Neural crest cell (in vitro differentiated cells): ENCODE measurements at places on chromosomes 1 and 21. TPM values are rescaled to one million over a fixed set of nuclear protein-coding genes. Genes with fewer than 3 reads are reported as not detected.
A peak's percentile ranks its signal among the peaks of the same experiment; 100 is the strongest.

TSPEAR gene
- not detected in 2 replicates for total RNA-seq

RNU1-2 gene
- total RNA-seq = 2,478 and 3,042 TPM in 2 replicates

INTS11 gene
- 137 and 160 TPM in 2 replicates for total RNA-seq

HSD11B1 gene
- total RNA-seq = not detected in 2 replicates

SYT11 gene
- 19.8 and 20.0 TPM in 2 replicates for total RNA-seq

PDXK gene
- 59.3 and 67.3 TPM in 2 replicates for total RNA-seq

SLC37A1 gene
- 9.1 and 9.9 TPM in 2 replicates for total RNA-seq

CELA2B gene
- not detected in 2 replicates for total RNA-seq

SLC22A15 gene
- total RNA-seq = 1.8 and 2.3 TPM in 2 replicates

CFAP107 gene
- total RNA-seq = not detected in 2 replicates

DNA sequence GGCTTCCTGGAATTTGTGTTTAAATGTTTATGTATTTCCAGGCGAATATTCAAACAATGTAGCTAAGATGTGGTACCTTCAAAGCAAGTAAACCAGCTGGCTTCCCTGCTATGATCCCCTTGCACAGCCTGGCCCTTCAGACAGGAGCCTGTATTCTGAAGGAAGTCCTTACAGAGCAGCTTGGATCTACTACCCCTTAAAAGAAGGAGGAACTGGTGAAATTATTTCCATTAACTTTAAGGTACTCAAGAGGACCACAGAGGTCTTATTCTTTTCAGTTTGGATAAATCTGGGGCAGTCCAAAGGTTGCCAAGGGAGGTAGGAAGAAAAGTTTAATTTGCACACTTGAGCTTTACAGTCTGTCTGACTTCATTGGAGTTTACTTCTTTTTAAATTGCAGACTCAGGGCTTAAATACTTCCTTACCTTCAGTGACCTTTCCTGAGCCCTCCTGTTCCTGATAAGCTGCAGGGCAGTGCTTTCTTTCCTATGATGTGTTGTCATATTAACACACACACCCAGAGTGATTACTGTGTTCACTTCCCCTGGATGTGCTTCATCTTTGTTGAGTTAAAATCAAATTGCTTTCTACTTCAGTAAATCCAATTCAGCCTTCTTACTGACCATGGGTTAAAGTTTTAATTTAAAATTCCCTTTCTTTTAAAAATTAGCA is 40.5 kb downstream of the DISC1 start:
- H3K4me1 ChIP-seq = peaks cover 10% of the 10 kb centered on the region
- H3K27me3 ChIP-seq = no peaks in the 10 kb centered on the region
- no peak for DNase-seq
- H3K4me3 ChIP-seq = no peak overlapping the region
- peak overlapping the region; percentile 12 for H3K27ac ChIP-seq

GRCh38 chr1:61241411-61241838 is 159.1 kb downstream of the NFIA start:
- H3K4me3 ChIP-seq = no peak overlapping the region
- H3K27ac ChIP-seq = no peak overlapping the region
- no peaks in the 10 kb centered on the region for H3K27me3 ChIP-seq
- H3K4me1 ChIP-seq = no peaks in the 10 kb centered on the region
- no peak for DNase-seq
- H3K36me3 ChIP-seq = no peaks in the 10 kb centered on the region

DNA sequence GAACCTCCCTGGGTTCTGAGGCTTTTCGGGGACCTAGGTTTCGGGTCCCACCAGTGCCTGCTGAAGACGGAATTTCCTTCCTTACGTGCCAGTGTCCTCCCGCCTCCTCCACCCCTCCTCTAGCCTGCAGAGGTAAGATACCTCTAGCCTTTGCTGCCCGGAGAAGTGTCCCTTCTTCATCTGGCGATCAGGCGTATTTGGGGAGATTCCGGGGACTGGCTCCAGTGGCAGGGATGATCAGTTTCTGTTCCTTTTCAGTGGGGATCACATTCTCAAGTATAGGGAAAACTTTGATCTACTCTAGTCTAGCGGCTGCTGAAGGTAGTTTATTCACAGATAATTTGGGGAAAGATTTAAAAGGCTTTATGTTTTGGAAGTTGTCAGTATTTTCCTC is 674 bp downstream of the CEP350 start:
- no peaks in the 10 kb centered on the region for H3K27me3 ChIP-seq
- H3K4me1 ChIP-seq = peaks cover 28% of the 10 kb centered on the region
- no peak for DNase-seq
- peak overlapping the region; percentile 95 for H3K4me3 ChIP-seq

DNA sequence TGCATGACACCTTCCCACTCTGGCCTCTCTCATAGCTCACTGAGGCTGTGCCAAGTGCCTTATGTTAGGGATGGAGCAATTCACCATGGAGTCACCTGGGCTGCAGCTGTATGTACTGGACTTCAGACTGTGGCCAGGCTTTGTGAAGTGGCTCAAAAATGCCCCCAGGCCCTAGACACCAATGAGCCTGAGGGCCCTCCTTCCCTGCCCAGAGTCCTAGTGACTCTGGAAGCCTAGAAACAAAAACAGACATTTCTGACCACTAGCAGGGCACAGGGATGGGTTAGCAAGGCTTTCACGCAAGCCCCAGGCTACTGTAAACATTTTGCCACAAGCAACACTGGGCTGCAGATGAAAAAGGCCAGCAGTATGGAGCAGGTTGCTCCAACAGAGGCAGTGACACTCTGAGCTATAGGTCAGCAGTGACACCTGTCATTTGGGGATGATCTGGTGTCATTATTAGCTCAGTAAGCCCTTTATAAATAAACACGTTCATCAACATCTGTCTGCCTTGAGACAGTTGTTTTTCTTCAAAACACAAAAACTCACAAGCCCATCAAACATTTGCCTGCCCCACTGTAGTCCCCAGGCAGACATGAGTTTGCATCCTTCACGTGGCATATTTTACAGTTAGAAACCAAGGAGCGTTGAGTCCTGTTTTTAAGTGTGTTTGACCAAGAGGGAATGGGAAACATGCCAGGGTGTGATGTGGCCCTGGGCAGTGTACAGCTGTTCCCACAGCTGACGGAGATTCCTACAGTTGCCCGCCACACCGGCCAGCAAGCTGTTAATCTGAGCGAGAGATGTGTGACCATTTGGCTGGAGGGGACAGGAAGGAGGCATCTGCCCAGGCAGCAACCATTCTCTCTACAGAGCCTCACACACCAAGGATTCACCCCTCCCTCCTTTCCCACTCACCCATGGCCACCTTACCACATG is 66.8 kb downstream of the KCNN3 start:
- no peak for DNase-seq
- no peak overlapping the region for H3K4me3 ChIP-seq
- H3K27ac ChIP-seq = no peak overlapping the region
- no peaks in the 10 kb centered on the region for H3K36me3 ChIP-seq
- H3K4me1 ChIP-seq = peaks cover 14% of the 10 kb centered on the region

DNA sequence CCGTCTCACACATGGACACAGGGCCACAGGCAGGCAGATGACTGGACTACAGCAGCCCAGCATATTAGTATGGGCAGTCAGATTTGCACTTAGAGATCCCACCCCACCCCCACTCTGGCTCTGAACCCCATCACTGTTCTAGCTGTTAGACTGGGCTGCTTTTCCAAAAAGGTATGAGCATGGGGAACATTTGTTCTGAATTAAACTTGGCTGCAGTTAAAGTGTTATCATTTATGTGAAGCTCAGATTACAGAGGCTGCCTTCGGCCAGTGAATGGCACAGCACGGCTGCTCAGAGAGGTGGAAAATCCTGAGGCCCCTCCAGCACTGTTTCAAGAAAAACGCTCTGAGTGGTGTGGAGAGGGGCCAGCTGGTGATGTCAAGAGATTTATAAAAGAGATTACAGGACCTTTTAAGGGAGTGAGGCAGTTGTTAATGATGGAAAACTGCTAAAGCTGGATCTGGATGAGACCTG is 6.9 kb upstream of the NOS1AP start:
- DNase-seq = no peak
- no peak overlapping the region for H3K4me3 ChIP-seq

DNA sequence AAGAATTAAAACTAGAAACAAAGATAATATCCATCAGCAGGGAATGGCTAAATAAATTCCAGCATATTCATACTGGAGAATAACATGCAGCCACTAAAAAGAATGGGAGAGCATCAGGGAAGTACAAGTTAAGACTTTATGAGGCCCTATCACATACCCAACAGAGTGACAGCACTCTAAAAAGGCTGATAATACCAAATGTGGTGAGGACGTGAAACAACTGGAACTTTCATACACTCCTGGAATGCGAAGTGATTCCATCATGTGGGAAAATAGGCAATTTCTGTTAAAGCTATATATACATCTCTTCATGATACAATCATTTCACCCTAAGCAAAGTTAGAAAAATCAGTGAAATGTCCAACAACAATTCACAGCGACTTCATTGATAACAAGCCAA is 42.6 kb downstream of the COL6A1 start:
- DNase-seq = no peak
- H3K27ac ChIP-seq = no peak overlapping the region
- H3K4me1 ChIP-seq = peaks cover 15% of the 10 kb centered on the region
- peaks cover 4% of the 10 kb centered on the region for H3K36me3 ChIP-seq

GRCh38 chr1:201562257-201562656 is 23.3 kb downstream of the NAV1 start:
- H3K4me1 ChIP-seq = peaks cover 22% of the 10 kb centered on the region
- no peak overlapping the region for H3K4me3 ChIP-seq
- no peaks in the 10 kb centered on the region for H3K36me3 ChIP-seq

GRCh38 chr1:19552291-19553010 is 67.1 kb upstream of the CAPZB start:
- no peak overlapping the region for H3K27ac ChIP-seq
- no peak for DNase-seq
- H3K4me1 ChIP-seq = no peaks in the 10 kb centered on the region
- H3K36me3 ChIP-seq = peaks cover 8% of the 10 kb centered on the region

DNA sequence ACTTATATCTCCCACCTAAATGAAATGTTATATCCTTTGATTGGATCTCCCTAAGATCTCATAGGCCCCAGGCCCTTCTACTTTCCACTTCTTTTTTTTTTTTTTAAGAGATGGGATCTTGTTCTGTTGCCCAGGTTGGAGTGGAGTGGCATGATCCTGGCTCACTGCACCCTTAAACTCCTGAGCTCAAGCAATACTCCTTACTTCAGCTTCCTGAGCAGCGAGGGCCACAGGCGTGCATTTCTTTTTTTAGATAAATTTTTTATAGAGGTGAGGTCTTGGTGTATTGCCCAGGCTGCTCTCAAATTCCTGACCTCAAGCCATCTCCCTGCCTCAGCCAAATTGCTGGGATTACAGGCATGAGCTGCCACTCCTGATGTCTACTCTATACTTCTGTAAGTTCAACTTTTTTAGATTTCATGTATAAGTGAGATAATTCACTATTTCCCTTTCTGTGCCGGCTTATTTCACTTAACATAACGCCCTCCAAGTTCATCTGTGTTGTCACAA is 987.5 kb upstream of the NCAM2 start:
- H3K27me3 ChIP-seq = no peaks in the 10 kb centered on the region
- no peaks in the 10 kb centered on the region for H3K4me1 ChIP-seq
- no peak for DNase-seq
- no peaks in the 10 kb centered on the region for H3K36me3 ChIP-seq
- no peak overlapping the region for H3K4me3 ChIP-seq

- H3K4me1 ChIP-seq = peaks cover 5% of the 10 kb centered on the region
- peaks cover 15% of the 10 kb centered on the region for H3K36me3 ChIP-seq
- no peaks in the 10 kb centered on the region for H3K27me3 ChIP-seq
- H3K27ac ChIP-seq = no peak overlapping the region
- no peak for DNase-seq
Observed at GRCh38 chr1:243558576-243558975, 291.5 kb downstream of the AKT3 start.

- DNase-seq = peak; percentile 46
- no peak overlapping the region for H3K27ac ChIP-seq
- H3K4me3 ChIP-seq = no peak overlapping the region
- peaks cover 1% of the 10 kb centered on the region for H3K27me3 ChIP-seq
- H3K36me3 ChIP-seq = no peaks in the 10 kb centered on the region
Observed at GRCh38 chr1:29960876-29961275, 724.6 kb downstream of the PTPRU start.

DNA sequence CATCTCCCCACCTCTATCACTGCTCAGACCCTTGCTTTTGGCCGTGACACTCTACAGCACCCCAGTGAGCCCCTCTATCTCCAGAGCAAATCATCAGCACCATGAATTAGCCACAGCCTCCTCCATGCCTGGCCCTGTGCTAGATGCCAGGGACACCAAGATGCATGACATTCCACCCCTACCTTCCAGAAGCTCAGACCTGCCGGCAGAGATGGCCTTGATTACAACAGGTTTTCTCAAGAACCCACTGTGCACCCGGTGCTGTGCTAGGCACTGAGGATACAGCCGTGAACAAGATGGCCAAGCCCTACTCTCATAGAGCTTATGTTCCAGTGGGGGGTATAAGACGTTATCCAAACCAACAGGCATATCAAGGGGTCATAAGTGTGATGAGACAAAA is 30.6 kb downstream of the CDK18 start:
- H3K4me3 ChIP-seq = no peak overlapping the region
- H3K4me1 ChIP-seq = no peaks in the 10 kb centered on the region
- no peaks in the 10 kb centered on the region for H3K36me3 ChIP-seq
- H3K27ac ChIP-seq = no peak overlapping the region
- no peak for DNase-seq
- peaks cover 15% of the 10 kb centered on the region for H3K27me3 ChIP-seq

GRCh38 chr1:218395916-218396315 is 50.8 kb downstream of the TGFB2 start:
- DNase-seq = no peak
- no peaks in the 10 kb centered on the region for H3K4me1 ChIP-seq
- H3K36me3 ChIP-seq = peaks cover 4% of the 10 kb centered on the region
- H3K4me3 ChIP-seq = no peak overlapping the region
- H3K27ac ChIP-seq = no peak overlapping the region

GRCh38 chr1:13817906-13818305 is 117.9 kb downstream of the PRDM2 start:
- no peaks in the 10 kb centered on the region for H3K4me1 ChIP-seq
- DNase-seq = no peak
- H3K36me3 ChIP-seq = peaks cover 4% of the 10 kb centered on the region
- no peaks in the 10 kb centered on the region for H3K27me3 ChIP-seq
- H3K27ac ChIP-seq = no peak overlapping the region

- H3K36me3 ChIP-seq = no peaks in the 10 kb centered on the region
- H3K4me3 ChIP-seq = no peak overlapping the region
- H3K27ac ChIP-seq = no peak overlapping the region
- H3K4me1 ChIP-seq = peaks cover 71% of the 10 kb centered on the region
- H3K27me3 ChIP-seq = no peaks in the 10 kb centered on the region
Observed at GRCh38 chr1:30758785-30759380, 1.3 kb upstream of the LAPTM5 start.

GRCh38 chr1:234539666-234540403 is 60.9 kb upstream of the TARBP1 start:
- H3K27ac ChIP-seq = no peak overlapping the region
- peaks cover 65% of the 10 kb centered on the region for H3K4me1 ChIP-seq
- H3K4me3 ChIP-seq = no peak overlapping the region
- H3K27me3 ChIP-seq = no peaks in the 10 kb centered on the region
- DNase-seq = no peak

GRCh38 chr1:234213658-234214128 is 159.6 kb upstream of the COA6 start:
- DNase-seq = no peak
- H3K27ac ChIP-seq = no peak overlapping the region
- no peaks in the 10 kb centered on the region for H3K36me3 ChIP-seq
- peak overlapping the region; percentile 83 for H3K4me3 ChIP-seq
- peaks cover 30% of the 10 kb centered on the region for H3K4me1 ChIP-seq

GRCh38 chr1:184909019-184909418 is 65.3 kb downstream of the NIBAN1 start:
- H3K27ac ChIP-seq = no peak overlapping the region
- no peaks in the 10 kb centered on the region for H3K4me1 ChIP-seq
- H3K27me3 ChIP-seq = no peaks in the 10 kb centered on the region
- no peak for DNase-seq
- no peak overlapping the region for H3K4me3 ChIP-seq
